ENCODE measurements at places on chromosomes 3 and 15.

DNA sequence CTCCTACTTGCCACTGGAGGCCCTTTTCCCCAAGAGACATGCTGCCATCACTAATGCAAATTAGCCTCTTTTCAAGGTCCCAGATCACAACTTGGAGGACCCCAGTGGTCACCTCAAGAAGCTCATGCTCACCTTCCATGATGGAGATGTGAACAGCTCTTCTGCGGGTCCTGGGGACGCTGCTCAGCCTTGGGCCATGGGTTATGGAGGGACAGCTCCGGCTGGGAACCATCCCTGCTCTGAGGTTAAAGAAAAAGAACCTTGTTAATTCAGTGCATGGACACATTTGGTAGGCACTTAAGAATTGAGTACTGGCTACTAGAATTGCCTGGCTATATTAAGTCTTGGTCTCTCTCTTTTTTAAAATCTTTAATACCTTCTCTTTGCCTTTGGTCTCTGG lies 56.8 kb downstream of the WDR76 start:
- DNase-seq = no peak

DNA sequence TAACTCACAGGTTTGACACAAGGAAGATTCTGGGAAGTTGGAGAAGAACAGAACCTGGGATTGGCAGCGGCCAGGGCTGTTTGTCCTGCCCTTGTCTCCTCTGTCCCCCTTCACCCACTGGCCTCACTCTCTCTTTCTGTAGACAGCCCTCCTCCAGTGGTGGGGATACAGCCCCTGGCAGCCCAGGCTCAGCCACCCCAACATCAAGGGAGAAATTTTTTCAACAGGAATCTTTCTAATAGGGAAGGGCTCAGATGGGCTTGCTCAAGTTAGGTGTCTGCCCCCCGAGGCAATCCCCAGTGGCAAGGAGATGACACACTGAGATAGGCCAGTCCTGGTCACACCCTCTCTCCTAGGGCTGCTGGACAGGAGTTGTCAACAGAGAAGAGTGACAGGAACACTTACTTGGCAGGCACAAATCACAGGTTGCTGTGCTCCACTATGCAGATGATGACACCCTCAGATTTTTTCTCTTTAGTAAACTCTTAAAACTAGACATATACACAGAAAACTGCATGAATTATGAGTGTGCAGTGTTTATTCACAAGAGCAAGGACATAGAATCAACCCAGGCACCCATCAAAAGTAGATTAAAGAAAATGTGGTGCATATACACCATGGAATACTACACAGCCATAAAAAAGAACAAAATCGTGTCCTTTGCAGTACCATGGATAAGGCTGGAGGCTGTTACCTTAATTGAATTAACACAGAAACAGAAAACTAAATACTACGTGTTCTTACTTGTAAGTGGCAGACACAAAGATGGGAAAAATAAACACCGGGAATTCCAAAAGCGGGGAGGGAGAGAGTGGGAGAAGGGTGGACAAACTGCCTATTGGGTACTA lies 36.3 kb downstream of the PLA2G4D start:
- DNase-seq = no peak

- DNase-seq = peak; percentile 59
Observed at GRCh38 chr15:69225355-69226022, 65.1 kb downstream of the GLCE start.

DNA sequence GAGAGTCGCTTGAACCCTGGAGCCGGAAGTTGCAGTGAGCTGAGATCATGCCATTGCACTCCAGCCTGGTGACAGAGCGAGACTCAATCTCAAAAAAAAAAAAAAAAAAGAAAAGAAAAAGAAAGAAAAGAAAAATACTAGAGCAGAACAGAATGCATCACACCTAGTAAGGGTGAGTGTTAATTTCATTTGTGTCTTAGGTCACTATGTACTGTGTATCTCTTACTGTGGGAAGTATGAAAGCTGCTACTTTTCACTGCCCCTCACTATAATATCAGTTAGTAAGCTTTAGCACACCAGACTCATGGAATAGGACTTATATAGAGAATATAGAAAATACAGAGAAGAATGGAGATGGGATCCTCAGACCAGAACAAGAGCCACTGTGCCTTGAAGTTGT lies 45.9 kb upstream of the RASA2 start:
- DNase-seq = no peak

- no peak for DNase-seq
Observed at GRCh38 chr15:65027593-65027992, 1.8 kb downstream of the MTFMT start.

GRCh38 chr15:73015493-73015892 lies 36.8 kb upstream of the NEO1 start:
- no peak for DNase-seq

GRCh38 chr3:141920701-141921100 lies 44.3 kb downstream of the ATP1B3 start:
- DNase-seq = no peak

DNA sequence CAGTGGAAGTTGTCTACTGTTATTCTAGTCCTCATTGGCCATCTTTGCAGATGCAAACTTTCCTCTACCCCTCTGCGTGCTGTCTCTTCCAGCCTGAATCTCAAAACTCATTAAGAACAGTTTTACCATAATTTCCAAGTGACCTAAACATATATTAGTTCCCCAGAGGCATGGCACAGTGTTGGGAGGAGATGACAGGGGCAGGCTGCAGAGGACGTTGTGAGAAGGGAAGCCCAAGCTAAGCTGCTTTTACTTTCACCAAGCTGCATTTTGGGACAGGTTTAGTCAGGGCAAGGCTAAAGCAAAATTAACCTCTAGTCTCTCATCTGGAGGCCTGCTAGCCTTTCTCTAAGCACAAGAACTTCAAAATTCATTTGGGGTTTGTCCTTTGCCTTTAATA lies 318.6 kb upstream of the SATB1 start:
- no peak for DNase-seq

DNA sequence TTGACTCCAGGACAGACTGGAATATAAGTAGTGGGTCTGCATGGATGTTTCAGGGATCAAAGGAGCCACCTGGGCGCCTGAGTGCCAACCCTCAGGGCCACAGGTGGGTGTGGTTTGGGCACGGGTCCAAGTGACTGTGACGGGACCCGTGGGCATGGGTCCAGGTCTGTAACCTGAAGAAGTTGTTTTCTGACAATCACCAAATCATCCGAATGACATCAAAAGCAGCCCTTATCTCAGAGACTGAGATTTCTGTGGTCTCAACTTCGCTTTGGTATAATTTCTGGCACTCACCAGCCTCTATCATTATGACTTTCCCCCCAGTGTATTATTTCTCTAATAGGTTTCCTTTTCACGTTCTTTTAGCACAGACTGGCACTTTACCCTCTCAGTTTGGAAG lies 24.4 kb downstream of the RLBP1 start:
- no peak for DNase-seq

- no peak for DNase-seq
Observed at GRCh38 chr15:88637436-88637835, 1.4 kb upstream of the ISG20 start.

GRCh38 chr3:191246630-191247029 lies 47.6 kb downstream of the OSTN start:
- peak; percentile 54 for DNase-seq

DNA sequence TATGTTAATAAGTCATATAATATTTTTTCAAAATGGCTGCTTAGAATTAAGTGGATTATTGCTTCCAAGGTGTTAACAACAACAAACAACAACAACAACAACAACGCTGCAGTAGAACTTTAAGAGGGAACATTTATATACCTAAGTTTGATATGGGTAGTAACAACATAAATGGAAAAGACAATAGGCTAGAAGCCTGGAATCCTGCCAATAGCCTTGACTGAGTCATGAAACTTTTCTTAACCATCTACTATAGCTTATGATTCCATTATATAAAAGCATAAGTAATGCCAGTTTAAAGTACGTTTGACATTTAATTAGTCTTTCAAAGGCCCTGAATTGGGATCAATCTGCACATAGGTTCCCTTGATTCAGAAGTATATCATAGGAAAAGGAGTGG lies 31.2 kb downstream of the SATB1 start:
- no peak for DNase-seq

GRCh38 chr3:138854204-138854603 lies 19.5 kb upstream of the PIK3CB start:
- no peak for DNase-seq

- no peak for DNase-seq
Observed at GRCh38 chr3:3771567-3771966, 27.7 kb upstream of the LRRN1 start.

DNA sequence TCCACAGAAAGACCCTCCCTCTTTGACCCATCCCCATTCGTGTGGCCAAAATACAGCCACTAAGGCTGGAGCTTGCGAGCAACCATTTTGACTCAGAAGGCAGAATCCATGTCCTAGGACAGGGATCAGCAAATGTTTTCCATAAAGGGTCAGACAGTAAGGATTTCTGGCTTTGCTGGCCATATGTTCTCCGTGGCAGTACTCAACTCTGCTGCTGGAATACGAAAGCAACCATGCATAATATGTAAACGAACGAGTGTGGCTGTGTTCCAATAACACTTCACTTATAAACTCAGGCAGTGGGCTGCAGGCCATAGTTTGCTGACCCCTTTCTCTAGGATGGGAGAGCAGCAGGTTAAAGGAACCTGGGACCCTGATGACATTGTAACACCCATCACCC lies 77.6 kb upstream of the WNT5A start:
- no peak for DNase-seq

DNA sequence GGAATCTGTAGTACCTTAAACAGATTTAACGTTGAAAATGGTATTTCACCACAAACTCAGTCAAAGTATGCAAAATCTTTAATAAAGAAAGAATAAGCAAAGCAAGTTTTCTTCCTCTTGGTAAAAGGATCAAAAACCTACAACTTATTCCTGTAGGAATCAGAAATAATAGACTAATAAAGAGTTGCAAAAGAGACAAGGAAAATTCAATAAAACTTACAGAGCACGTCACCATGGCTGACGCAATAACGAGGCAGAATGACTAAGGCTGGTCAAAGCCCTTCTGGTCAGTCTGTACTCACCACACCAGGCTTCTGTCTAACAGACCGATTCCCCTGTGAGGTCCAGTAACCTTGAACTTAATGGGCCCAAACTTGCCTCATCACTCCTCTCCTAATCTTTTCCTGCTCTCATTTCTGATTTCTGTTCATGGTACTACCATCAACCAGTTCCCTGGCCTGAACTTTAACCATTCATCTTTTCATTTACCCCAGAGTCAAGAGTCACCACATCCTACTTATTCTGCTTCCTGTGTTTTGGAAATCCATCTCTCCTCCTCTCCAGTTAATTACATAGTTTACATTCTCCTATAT lies 5.0 kb downstream of the MASP1 start:
- DNase-seq = no peak

DNA sequence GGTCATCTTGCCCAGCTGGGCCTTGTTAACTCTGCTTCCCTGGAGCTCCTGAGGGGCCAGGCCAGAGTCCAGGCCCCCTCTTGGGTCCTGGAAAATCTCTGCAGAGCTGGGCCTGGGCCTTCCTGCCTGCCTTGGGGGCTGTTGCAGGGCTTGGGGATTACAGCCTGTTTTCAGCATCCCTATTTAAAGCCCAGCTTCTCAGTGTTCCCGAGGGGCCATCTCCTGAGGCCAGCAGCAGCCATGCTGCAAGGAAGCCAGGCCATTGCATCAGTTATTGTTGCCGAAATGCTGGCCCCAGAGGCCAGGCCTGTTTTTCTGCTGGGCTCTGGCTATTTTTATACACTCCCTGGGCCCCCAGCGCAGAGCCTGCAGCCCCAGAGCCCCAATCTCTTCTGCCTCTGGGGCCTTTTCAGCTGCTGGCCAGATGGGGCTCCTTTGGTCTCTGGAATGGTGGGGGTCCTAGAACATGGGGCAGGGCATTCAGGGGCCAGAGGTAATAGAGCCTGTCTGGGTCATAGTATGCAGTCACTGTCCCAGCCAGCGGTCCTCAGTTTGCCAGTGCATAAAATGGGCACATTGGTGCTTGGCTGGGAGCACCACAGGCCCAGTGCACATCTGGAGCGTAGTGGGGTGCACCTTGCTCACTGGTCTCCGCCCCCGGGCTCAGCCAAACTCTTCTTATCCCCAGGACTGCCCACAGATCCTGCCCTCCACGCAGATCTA lies 28.5 kb downstream of the PLXNA1 start:
- peak; percentile 38 for DNase-seq

DNA sequence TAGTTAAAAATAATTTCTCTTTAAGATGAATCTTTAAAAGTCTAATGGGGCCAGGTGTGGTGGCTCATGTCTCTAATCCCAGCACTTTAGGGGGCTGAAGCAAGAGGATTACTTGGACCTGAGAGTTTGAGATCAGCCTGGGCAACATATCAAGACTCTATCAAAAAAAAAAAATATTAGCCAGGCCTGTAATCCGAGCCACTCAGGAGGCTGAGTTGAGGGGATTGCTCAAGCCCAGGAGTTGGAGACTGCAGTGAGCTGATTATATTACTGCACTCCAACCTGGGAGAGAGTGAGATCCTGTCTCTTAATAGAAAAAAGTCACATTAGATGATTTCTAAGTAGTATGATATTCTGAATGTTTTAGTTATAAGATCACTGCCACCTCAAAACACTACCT lies 322.0 kb upstream of the MANF start:
- DNase-seq = no peak

DNA sequence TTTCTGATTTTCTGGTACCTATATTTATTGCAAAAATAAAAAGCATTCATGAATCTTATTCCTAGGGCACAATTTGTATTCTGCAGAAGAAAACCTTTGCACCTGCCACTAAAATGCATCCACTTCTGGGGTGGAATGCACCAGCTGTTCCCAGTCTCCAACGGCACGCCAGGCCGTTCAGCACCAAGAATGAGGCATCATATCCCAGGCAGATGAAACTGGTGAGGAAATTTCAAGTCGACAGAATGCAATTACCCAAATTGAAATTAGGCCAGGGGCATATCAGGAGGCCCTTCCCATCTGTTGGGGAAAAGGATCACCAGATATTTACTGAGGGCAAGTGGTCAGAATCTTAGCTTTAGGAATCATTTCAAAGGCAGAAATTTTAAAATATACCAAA lies 13.6 kb upstream of the RBMS3 start:
- DNase-seq = no peak

DNA sequence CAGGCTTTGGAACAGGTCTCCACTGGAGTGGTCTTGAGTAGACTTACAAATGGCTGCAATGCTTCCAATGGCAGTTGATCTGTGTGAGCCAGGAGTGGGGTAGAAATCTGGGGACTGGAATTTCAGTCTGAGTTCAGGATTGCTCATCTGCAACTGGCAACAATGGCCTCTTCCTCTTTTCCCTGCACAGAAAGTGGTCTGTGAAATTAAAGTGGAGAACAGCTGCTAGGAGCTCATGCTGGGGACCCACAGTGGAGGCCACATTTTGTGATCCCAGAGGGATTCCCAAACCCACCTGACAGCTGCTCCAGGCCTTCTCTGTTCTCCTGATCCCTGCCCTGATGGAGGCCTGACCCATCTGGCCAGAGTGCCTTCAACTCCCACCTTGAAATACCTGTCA lies 49.6 kb downstream of the CEMIP start:
- DNase-seq = no peak

DNA sequence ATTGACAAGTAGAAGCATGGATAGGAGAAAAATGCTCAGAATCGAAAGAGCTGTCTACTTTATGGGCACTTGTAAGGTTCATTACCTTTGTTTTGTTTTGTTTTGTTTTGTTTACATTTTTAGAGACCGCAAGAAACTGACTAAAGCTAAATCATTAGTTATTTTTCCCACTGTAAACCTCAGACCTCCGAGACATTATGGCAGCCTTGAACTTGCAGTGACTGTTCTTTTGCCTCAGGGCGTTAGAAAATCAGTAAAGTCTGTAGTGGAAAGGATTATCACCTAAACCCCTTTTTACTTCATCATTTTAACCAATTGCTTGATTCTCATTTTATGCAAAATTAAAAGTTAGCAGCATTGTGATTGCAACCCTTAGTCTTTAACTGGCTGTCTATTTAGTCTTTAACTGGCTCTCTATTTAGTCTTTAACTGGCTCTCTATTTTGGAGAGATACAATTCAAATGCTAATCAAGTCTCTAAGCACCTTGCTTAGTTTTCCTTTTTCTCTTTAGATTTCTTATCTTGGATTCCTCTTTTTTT lies 383.3 kb upstream of the ROBO2 start:
- peak; percentile 97 for DNase-seq

Measured in HAP-1 (cell line).